ENCODE measurements at places on chromosomes 1 and 21.

GRCh38 chr1:170537798-170538503 is 6.0 kb downstream of the GORAB start:
- DNase-seq = no peak

DNA sequence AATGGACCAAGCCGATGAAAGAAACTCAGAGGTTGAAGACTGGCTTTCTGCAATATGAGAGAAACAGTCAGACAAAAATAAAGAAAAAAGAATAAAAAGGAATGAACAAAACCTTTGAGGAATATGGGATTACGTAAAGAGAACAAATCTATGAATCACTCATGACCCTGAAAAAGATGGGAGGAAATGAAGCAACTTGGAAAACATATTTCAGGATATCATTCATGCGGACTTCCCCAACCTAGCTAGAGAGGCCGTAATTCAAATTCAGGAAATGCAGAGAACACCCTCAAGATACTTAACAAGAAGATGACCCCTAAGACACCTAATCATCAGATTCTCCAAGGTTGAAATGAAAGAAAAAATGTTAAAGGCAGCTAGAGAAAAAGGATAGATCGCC is 705.3 kb upstream of the CHRM3 start:
- no peak for DNase-seq

DNA sequence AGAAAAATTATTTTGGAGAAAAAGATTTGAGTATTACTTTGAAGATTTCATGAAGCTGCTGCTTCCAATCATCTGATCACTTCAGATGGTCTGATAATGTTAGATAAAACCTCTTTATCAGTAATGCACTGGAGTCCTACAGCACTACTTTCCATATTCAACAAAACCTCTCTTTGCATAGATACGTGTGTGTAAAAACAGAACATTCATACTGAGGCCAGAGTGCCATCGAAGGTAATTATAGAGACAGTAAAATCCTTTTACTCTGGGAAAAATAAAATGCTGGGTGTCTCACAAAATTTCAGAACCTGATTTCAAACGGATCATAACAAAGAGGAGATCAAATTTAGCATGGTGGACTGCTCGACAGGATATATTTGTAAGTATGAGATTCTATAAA is at the start of gene RGS13:
Gene RGS13 (plus strand): TSS at position 209 of the 400 bp plus-strand sequence. CDS start 8,188 bp downstream, outside the sequence.
- no peak for DNase-seq

- DNase-seq = peak; percentile 48
These were observed 3.9 kb upstream of the MEF2D start for GRCh38 chr1:156504438-156504813.

- DNase-seq = no peak
These were observed 174.8 kb downstream of the LTN1 start for GRCh38 chr21:28817871-28818270.

- no peak for DNase-seq
These were observed 166.8 kb upstream of the IVNS1ABP start for GRCh38 chr1:185483664-185484450.

GRCh38 chr1:44817307-44817706 is 9.0 kb downstream of the BTBD19 start:
- no peak for DNase-seq

Measured in stimulated activated CD4-positive, alpha-beta T cell treated with anti-CD3 and anti-CD28 coated beads, Interleukin-1b, Interleukin-23, amount 100 ng/mL, for 48 hours (primary cell).